ENCODE measurements at places on chromosomes 12 and 14.

GRCh38 chr12:98869886-98870503 lies 224.9 kb downstream of the APAF1 start:
- no peak for DNase-seq

DNA sequence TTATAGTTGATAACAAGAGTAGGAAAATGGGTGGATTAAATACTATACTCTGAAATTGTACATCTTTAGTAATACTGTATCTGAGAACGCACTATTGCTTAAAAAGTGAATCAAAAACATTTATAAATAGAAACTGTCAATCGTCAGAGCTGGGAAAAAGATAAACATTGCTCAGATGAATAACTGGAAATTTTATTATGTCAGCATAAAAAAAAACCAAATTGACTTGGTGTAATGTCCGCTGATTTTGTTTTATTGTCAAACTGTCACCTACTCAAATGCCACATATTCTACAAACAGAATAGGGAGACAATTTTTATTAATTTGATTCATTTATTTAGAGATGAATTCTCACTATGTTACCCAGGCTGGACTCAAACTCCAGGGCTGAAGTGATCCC lies 109.3 kb upstream of the TMTC1 start:
- DNase-seq, result no peak

- no peak for DNase-seq
Observed at GRCh38 chr14:74898083-74898482, 16.4 kb downstream of the DLST start.

- no peak for DNase-seq
Observed at GRCh38 chr14:97301931-97302559, 504.9 kb downstream of the VRK1 start.

- DNase-seq, result no peak
Observed at GRCh38 chr12:56137853-56138571, 9.9 kb downstream of the ESYT1 start.

DNA sequence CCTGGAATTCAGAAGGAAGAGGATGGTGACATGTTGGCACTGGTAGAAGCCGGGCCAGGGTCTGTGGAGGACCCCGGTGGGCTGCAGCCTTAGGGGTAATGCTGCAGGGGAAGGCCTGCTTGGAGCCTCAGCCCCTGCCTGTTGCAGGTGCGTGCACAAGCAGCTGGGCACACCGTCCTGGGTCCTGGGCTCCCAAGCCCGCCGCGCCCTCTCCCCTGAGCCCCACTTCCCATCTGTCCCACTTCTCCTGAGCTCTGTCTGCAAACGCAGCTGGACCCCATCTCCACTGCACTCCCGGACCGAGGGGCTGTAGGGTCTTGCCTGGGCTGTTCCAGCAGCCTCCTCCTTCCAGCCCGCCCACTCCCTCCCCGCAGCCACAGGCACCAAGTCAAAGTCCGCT lies 116.8 kb downstream of the GLT1D1 start:
- DNase-seq, result no peak

GRCh38 chr14:38944691-38945090 lies 158.3 kb downstream of the SEC23A start:
- no peak for DNase-seq

- no peak for DNase-seq
Observed at GRCh38 chr14:65002586-65003210, 16.0 kb downstream of the FNTB start.

GRCh38 chr12:117589021-117589420 lies 227.6 kb upstream of the NOS1 start:
- no peak for DNase-seq

DNA sequence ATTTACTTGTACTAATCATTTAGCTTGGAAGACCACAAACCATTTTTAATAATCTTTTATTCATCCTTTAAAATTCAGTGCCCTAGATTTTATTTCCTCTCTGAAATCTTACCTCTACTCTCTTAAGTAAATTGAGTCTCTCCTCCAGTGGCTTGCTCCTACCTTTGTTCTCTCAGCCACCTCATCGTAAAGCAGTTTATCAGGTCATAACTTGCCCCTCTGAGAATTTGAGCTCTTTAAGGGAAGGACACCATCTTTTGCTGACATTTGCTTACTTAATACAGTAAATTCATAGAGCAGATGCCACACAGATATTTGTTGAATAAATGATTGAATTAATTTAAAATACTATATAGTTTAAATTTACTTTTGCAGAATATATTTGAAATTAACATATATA lies 794.3 kb downstream of the C12orf50 start:
- no peak for DNase-seq
